ENCODE measurements at places on chromosomes 2 and 18.

DNA sequence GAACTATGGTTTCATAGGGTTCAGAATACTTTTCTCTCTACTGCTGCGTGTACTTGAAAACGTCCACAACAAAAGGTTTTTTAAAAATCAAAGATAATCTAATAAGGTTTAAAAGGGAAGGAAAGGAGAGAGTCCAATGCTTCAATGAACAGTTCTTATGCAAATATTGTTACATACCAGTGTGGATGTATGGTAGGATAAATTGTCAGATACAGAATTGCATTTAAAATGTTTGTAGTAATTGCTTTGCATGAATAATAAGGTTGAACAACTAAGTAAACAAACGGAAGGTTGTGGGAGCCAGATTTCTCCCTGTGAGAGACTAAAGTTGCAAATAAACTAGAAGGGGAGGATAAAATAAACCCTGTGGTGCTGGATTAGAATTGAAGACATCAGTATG lies 53.8 kb upstream of the RBBP8 start:
- no peak for DNase-seq

- DNase-seq: no peak
Measured at GRCh38 chr2:55555977-55556376, 36.5 kb downstream of the CFAP36 start.

GRCh38 chr2:185998562-185999070 lies 260.0 kb downstream of the FSIP2 start:
- no peak for DNase-seq

DNA sequence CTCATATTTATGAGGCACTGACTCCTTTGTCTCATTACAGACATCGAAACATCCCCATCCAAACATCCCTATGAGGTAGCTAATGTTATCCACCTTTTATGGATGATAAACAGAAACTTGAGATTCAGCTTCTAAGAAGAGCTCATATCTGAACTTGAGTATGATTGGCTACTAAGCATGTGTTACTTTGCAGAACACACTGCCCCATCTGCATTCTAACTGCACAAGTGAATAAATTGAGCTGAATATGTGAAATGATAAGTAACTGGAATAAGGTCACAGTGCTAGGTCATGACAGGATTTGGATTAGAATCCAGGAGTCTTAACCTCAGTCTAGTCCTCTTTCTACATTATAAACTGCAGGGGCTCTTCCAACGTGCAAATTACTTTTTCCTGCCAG lies 172.7 kb downstream of the SETBP1 start:
- no peak for DNase-seq

DNA sequence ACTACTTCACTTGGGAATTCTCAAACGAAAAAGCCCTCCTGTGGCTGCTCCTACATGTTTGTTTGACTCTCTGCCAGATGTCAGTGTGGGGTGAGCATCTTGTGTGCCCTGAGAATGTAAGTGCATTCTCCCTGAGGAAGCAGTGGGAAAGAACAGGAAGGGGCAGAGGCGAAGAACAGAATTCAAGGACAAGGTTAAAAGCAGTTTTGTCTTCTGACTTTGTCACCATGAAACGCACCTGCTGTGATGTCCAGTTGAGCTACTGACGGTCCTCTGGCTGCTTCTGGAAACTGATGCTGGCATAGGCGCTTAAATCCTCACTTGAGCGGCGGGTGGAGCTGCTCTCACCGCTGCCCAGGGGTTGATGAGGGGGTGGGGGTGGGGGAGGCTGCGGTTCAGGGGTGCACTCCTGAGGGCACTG lies 4.9 kb downstream of the IRS1 start:
- no peak for DNase-seq

All from heart left ventricle (tissue), 16 donors.